ENCODE measurements at places on chromosomes 1 and 21. TPM values are rescaled to one million over a fixed set of nuclear protein-coding genes. Genes with fewer than 3 reads are reported as not detected.

DNA sequence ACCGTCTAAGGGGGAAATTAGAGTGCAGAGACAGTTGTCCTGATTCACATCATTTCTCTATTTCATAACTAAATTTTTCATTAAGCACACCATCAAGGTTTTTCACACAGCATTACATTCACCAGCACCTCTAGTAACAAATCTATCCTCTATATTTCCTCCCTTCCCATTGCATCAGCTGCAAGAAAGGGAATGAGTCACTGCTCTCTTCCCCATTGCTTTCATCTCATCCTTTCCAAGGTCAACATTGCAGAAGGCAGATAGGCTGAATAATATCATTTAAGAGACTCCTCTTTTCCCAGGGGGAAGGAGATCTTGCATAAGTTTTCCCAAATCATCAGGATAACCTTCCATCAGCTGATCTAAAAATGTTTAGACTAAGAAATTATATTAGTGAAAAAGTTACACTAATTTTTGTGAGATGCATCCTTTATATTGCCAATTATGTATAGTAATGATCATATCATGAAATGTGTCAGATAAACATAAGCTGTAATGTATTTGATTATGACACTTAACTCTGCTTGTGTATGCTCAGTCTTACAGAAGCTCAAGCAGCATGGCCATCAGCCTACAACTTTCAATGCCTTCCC lies 4.3 kb downstream of the INTS7 start:
- DNase-seq = no peak

CADM3 gene
- total RNA-seq = 6.5 TPM

GSTM2 gene
- total RNA-seq = 51.2 TPM

CFAP45 gene
- total RNA-seq = 0.64 TPM

DNA sequence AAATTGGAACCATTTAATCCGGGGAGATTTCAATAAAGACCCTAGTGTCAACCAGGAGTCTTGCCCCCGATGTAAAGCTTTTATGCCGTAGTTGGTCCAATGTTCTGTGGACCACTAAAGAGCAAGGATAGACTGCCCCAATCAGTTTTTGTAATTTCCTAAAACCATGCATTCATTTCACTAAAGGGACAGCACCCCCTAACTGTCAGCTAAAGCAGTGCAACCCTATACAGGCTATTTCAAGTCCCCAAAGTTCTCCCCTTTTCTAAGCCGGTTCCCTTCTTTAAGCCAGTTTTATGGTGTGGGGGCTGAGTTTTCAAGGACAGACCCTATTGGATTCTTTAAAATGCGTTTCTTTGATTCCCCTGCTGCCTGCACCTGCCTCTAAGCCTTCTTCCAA lies 12.7 kb upstream of the PDPN start:
- no peak for DNase-seq
